ENCODE measurements at places on chromosomes 5 and 9.

DNA sequence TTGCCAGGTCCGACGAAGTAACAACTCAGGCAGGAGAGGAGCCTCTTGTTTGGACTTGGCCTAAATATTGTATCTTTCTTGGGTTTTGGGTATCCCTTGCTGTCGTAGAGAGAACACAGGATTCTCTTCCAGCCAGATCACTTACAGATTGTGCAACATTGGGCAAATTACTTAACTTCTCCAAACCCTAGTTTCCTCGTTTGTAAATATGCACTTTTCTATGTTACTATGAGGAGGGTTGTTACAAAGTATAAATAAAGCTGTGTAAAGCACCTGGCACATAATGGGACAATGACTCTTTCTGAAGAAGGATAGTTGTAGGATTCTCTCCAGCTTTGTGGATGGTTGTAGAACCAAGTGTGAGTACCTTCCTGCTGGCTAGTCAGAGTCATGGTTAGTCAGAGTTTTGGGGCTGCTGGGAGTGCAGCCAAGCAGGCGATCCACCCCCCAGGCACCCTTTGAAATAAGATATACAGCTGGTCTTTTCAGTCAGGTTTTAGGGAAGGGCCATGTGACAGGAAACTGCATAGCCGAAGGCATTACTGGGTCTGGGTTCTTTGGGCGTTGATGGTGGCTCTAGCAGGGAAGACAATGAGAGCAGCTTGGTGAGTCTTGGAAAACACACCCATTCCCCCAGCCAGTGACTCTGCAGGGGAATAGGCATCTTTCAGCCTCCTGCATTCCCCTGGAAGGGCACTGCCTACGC is 49.9 kb upstream of the GDNF start:
- H3K4me3 ChIP-seq: no peak overlapping the region
- no peak overlapping the region for H3K27ac ChIP-seq
- no peaks in the 10 kb centered on the region for H3K4me1 ChIP-seq
- no peaks in the 10 kb centered on the region for H3K36me3 ChIP-seq
- H3K27me3 ChIP-seq: no peaks in the 10 kb centered on the region
- DNase-seq: no peak

- no peaks in the 10 kb centered on the region for H3K36me3 ChIP-seq
- no peak overlapping the region for H3K4me3 ChIP-seq
- 0 out of 2 replicates have a peak, but pooled peaks cover 4% of the 10 kb centered on the region for H3K4me1 ChIP-seq
- no peak for DNase-seq
- 0 out of 2 replicates have a peak overlapping the region, but pooled peaks have one; percentile 45 for H3K27ac ChIP-seq
These were observed 138.6 kb downstream of the PALM2AKAP2 start for GRCh38 chr9:109918339-109919163.

DNA sequence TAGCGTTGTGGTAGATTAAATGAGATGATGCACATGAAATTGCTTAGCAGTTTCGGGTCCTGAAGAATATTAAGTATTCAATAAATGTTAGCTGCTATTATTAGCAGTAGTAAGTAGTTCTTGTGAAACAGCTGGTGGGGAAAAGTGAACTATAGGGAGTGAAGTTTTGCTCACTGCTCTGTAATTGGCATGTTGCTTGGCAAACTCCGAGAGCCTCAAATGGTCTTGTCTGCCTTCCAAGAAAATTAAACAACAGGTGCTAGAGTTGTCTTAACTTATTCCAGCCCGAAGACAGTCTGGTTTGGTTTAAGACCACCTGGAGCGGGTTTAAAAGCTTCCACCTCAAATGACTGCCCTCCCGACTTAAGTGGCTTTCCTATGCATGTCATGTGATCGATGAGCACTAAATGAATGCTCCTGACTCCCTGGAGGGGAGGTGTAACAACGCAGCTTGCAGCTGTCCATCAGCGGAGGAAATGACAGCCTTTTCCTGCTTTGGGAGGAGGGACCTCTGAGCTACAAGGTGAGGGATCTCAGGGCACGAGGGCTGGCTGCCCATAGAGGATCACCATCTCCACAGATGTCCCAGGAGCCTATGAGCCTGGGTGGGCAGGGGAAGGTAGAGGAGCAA is 202.9 kb upstream of the PANK3 start:
- H3K36me3 ChIP-seq: no peaks in the 10 kb centered on the region
- H3K27me3 ChIP-seq: no peaks in the 10 kb centered on the region
- H3K4me3 ChIP-seq: no peak overlapping the region
- DNase-seq: peak; percentile 9
- no peaks in the 10 kb centered on the region for H3K4me1 ChIP-seq

DNA sequence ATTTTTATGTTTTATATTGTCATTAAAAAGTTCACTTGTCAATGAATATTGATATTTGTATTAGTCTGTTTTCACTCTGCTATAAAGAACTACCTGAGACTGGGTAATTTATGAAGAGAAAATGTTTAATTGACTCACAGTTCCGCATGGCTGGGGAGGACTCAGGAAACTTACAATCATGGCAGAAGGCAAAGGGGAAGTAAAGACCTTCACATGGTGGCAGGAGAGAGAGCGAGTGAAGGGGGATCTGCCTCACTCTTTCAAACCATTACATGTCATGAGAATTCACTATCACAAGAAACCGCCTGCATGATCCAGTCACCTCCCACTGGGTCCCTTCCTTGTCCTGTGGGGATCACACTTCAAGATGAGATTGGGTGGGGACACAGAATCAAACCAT is 27.4 kb downstream of the SRD5A1 start:
- H3K36me3 ChIP-seq: peaks cover 8% of the 10 kb centered on the region
- peaks cover 4% of the 10 kb centered on the region for H3K4me1 ChIP-seq
- H3K27me3 ChIP-seq: no peaks in the 10 kb centered on the region
- no peak overlapping the region for H3K27ac ChIP-seq

DNA sequence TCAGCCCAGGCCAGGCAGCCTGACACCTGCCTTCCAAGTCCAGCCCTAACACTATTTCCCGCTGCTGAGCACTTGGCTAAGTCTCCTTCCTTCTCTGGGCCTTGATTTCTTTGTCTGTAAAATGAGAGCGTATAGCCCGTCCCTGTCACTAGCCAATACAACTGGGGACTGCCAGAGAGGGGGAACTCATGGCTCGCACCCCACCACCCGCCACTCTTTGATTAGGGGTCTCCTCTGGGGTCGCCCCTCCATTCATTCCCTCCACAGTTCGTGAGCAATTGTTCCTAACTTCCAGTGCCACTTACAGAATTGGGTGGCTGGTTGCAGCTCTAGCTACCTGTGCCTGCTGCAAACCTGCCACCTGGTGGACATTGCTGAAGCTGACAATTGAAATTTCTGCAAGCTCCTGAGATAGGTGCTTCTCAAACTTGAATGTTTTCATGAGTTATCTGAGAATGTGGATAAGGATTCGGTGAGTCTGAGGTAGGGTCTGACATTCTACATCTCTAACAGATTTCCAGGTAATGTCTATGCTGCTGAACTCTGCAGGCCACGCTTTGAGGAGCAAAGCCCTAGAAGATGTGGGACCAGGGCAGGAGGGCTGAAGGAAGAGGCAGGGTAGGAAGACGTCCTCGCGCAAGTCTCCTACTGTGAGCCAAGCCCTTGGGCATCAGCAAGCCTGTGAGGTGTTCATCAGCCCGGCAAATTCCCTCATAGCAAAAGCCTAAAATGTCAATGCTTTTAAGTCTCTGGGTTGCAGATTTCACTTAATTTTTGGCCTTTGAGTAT is 13.3 kb upstream of the RECK start:
- DNase-seq: peak; percentile 87
- H3K4me3 ChIP-seq: no peak overlapping the region

DNA sequence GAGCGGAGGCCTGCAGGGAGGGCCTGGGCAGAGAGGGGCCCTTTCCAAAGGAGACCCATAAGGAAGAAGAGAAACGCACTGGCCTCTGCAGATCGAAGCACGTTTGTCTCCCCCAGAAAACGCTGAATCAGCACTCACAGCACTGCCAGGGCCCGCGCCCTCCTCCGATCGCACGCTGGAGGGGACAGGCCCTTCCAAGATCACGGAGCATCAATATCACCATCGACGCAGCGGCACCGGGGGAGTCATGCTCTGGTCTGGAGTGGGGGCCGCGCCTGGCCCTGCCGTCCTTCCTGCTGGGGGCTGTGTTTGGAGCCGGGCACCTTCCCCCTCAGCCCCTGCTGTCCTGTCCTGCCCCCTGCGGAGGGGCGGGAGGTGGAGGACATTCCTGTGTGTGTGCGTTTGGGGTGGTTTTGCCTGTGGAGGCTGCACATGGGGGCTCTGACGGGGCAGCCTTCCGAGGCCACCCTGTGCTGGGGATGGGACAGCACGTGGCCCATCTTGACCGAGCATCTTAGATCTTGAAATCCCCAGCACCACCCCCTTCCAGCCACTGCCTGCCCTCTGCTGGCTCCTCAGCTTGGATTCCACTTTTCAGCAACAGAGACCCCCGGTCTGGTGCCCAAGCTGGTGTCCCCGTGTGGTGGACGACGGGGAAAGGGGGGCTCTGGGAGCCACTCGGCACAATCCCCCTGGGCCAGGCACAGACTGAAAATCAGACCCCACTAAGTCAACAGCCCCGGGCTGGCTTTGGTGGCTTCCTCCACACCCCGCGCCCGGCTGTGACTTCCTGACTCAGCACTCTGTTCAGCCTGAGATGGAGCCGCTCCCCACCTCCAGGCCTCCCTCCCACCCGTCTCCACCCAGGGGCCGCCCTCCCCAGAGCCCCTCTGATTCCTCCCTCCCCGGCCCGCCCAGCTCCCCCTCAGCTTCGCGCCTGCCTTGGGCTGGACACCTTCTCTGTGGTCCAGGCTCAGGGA is 8.3 kb downstream of the TMEM250 start:
- no peaks in the 10 kb centered on the region for H3K36me3 ChIP-seq
- DNase-seq: peak; percentile 62
- H3K4me3 ChIP-seq: peak overlapping the region; percentile 57
- H3K27me3 ChIP-seq: no peaks in the 10 kb centered on the region
- H3K4me1 ChIP-seq: peaks cover 38% of the 10 kb centered on the region

GRCh38 chr9:84921175-84921574 is 251.6 kb downstream of the NTRK2 start:
- no peak for DNase-seq
- no peaks in the 10 kb centered on the region for H3K4me1 ChIP-seq
- no peaks in the 10 kb centered on the region for H3K27me3 ChIP-seq
- H3K4me3 ChIP-seq: no peak overlapping the region

DNA sequence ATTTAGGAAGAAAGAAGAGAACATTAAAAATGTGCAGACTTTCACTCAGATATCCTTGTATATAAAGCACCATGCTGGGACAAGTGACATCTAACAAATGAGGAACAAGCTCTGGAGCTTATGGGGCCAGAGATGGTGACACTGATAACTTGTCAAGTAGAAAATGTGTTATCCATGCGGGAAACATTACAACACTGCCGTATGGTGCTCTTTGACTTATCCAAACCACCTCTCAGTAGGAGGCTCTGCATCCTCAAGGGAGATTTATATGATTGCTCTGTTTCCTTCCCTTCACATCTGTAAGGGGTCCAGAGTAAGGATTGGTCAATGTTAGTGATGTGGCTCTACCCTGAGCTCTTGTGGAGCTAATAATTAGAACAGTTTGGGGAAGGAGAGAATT is 23.5 kb downstream of the KCTD16 start:
- no peak for DNase-seq
- H3K27me3 ChIP-seq: no peaks in the 10 kb centered on the region
- H3K27ac ChIP-seq: no peak overlapping the region

- 0 out of 2 replicates have a peak, but pooled peaks cover 6% of the 10 kb centered on the region for H3K4me1 ChIP-seq
- no peak overlapping the region for H3K27ac ChIP-seq
- no peak for DNase-seq
- no peaks in the 10 kb centered on the region for H3K27me3 ChIP-seq
- no peaks in the 10 kb centered on the region for H3K36me3 ChIP-seq
These were observed 12.6 kb upstream of the TNIP1 start for GRCh38 chr5:151093476-151093889.

GRCh38 chr9:130229759-130230158 is 35.8 kb upstream of the HMCN2 start:
- H3K36me3 ChIP-seq: no peaks in the 10 kb centered on the region
- no peaks in the 10 kb centered on the region for H3K27me3 ChIP-seq
- DNase-seq: no peak
- no peak overlapping the region for H3K27ac ChIP-seq
- no peaks in the 10 kb centered on the region for H3K4me1 ChIP-seq

GRCh38 chr5:149413477-149414210 is 34.6 kb upstream of the IL17B start:
- H3K4me1 ChIP-seq: peaks cover 16% of the 10 kb centered on the region
- no peak for DNase-seq
- no peak overlapping the region for H3K4me3 ChIP-seq
- H3K27me3 ChIP-seq: no peaks in the 10 kb centered on the region

- DNase-seq: no peak
- no peak overlapping the region for H3K4me3 ChIP-seq
- H3K36me3 ChIP-seq: no peaks in the 10 kb centered on the region
- H3K4me1 ChIP-seq: no peaks in the 10 kb centered on the region
- H3K27ac ChIP-seq: no peak overlapping the region
- H3K27me3 ChIP-seq: no peaks in the 10 kb centered on the region
These were observed 121.5 kb downstream of the YTHDC2 start for GRCh38 chr5:113634957-113635356.

DNA sequence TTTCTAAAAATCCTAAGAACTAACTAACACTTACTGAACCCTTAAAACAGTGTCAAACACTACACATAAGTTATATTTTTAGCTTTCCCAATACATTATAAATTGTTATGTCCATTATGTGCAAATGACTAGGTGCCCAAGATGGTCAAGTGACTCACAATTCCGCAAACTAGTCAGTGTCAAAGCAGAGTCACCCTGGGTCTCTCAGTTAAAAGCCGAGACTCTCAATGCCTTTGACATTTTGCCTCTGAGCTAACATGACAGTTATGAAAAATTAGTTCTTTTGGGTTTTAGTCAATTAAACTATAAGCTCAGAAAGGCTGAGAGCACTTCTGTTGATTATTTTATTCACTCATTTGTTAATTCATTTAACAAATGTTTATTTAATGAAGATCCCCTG is 42.3 kb upstream of the GABRG2 start:
- H3K4me1 ChIP-seq: peaks cover 14% of the 10 kb centered on the region
- H3K4me3 ChIP-seq: no peak overlapping the region
- H3K27ac ChIP-seq: no peak overlapping the region
- H3K36me3 ChIP-seq: no peaks in the 10 kb centered on the region

- peak; percentile 13 for DNase-seq
- no peaks in the 10 kb centered on the region for H3K27me3 ChIP-seq
- peaks cover 11% of the 10 kb centered on the region for H3K4me1 ChIP-seq
- H3K4me3 ChIP-seq: no peak overlapping the region
These were observed 605.0 kb downstream of the RAB3C start for GRCh38 chr5:59187857-59188256.

DNA sequence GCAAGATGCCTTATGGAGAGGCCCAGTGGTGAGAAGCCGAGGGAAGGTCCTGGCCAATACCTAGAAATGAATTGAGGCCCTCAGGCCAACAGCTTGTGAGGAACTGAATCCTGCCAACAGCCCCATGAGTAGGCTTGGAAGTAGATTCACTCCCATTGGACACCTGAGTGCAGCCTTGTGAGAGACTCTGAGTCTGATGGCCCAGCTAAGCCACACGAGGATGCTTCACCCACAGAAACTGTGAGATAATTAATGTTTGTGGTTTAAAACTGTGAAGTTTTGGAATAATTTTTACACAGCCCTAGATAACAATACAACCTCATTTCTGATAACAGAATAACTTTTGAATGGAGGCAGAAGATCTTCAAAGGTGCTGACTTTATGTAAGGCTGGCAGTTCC is 65.9 kb upstream of the DAP start:
- H3K27ac ChIP-seq: no peak overlapping the region
- H3K4me1 ChIP-seq: no peaks in the 10 kb centered on the region
- H3K4me3 ChIP-seq: no peak overlapping the region

GRCh38 chr5:55633574-55634208 is 78.4 kb downstream of the SLC38A9 start:
- H3K4me1 ChIP-seq: peaks cover 21% of the 10 kb centered on the region
- no peak for DNase-seq
- H3K36me3 ChIP-seq: no peaks in the 10 kb centered on the region
- H3K27ac ChIP-seq: peak overlapping the region; percentile 21
- H3K27me3 ChIP-seq: no peaks in the 10 kb centered on the region
